NCI-H2107 (cell line): ENCODE measurements at places on chromosomes 6 and 20.

DNA sequence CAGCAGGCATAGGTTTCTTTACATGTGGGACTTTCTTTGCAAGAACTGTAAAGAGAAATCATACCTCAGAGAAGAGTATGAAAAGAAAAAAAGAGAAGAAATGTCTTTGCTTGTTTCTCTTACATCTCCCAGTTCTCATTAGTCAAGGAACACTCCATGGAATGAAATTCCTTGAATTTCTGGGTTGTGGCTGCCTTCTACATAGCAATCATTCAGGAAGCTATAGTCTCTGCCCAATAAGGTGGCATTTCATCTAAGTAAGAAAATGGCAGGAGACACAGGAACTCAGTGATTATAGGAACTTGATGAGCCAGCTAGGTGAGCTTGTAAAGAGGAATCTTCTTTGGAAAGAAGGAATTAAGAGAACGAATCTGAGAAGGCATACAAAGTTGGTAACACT lies 197.0 kb upstream of the FKBP1C start:
- DNase-seq, result no peak

- DNase-seq, result no peak
These were observed 51.4 kb upstream of the RPS6KA2 start for GRCh38 chr6:166678426-166678825.

GRCh38 chr20:62282877-62283503 lies 19.8 kb upstream of the ADRM1 start:
- no peak for DNase-seq

- no peak for DNase-seq
These were observed 52.1 kb upstream of the VSTM2L start for GRCh38 chr20:37850724-37851355.
